ENCODE measurements at places on chromosomes 1 and 21. TPM values are rescaled to one million over a fixed set of nuclear protein-coding genes. Genes with fewer than 3 reads are reported as not detected.

- DNase-seq, result no peak
Observed at GRCh38 chr1:213884942-213885341, 102.8 kb upstream of the PROX1 start.

DNA sequence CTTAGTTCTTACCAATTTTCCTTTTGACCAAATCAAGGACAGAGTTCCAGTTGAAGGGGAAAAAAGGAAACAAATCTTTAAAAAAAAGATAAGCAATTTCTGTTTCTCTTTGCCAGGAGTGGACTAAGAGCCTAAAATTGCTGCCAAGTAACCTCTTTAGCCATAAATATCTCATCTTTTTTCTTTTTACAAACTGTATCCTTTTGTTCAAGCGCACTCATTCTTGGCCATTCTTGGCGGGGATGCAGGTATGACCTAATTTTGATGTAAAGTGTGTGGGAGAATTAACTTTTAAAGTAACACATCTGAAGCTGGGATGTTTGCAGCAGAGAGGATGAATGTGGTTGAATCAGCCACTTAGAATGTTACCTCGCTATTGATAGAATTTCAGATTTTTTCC, 13.4 kb upstream of the KIF1B start:
- no peak for DNase-seq

GRCh38 chr21:44887126-44887806, 13.8 kb upstream of the PTTG1IP start:
- DNase-seq, result no peak

GRCh38 chr1:102834688-102835320, 273.5 kb downstream of the COL11A1 start:
- no peak for DNase-seq

- no peak for DNase-seq
Observed at GRCh38 chr1:36339215-36339614, 15.8 kb upstream of the EVA1B start.

GRCh38 chr1:222061711-222062359, 319.9 kb upstream of the DUSP10 start:
- no peak for DNase-seq

DNA sequence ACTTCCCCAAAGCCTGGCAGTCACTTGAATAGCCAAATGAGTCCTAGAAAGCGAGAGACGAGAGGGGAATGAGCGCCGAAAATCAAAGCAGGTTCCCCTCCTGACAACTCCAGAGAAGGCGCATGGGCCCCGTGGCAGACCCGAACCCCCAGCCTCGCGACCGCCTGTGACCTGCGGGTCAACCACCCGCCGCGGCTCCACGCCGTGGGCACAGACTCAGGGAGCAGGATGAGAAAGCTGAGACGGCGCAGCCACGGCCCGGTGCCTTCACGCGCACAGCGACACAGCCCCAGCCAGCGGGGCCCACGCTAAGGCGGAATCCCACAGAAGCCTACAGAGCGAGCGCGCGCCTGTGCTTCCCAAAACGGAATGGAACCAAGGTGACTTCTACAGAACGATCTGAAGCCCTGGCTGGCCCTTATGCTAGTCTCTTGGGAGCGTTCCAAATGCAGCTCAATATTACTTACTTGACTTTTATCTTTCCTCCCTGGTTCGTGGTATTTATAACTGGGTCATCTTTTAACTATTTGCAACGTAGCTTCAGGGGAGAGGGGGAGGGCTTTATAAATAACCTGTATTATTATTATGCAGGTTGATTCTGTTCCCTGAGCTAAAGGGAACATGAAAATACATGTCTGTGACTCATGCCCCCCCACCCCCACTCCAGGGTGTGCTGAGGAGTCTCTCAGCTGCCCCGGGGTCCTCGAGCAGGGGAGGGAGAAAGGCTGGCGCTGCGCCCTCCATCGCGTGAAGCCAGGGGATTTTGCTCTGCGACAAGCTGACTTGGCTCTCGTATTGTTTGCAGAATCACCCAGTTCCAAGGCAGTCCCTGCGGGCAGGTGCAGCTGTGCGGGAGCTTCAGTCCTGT, 1.7 kb downstream of the TSPEAR start:
- DNase-seq, result peak; percentile 57

- DNase-seq, result no peak
Observed at GRCh38 chr1:24101796-24102586, 9.9 kb downstream of the MYOM3 start.

DNA sequence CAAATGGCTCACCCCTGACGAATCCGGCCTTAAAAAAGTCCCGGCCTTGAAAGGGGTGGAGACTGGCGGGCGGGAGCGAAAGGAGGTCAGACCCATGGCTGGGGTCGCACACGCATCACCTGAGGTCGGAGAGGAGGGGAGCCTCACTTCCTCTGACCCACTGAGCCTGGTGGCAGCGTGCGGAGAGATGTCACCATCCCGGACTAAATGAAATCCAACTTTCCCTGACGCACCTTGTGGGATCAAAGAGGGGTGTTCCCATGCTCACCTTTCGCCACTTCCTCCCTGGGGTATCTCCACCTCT, 709 bp upstream of the SLC41A1 start:
- no peak for DNase-seq

GRCh38 chr1:161115132-161115711, 2.6 kb downstream of the PFDN2 start:
- DNase-seq, result no peak

DNA sequence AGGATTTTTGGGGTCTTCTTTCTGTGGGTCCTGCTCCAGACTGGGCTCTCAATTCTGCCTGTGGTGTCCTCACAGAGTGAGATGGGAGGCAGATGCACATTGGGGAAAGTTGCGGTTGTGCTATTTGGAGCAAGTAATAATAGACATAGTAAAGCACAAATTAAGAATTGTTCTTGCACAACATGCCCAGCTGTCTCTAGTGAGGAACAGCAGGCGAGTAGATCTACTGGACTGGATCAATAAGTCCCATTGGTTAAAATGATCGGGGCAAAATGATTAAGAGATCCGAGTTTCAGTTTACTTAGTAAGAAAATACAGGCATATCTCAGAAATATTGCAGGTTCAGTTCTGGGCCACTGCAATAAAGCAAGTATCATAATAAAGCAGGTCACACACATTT, 448.3 kb upstream of the PROX1 start:
- no peak for DNase-seq

- peak; percentile 89 for DNase-seq
Observed at GRCh38 chr1:46223472-46223943, 20.4 kb downstream of the LURAP1 start.

- DNase-seq, result no peak
Observed at GRCh38 chr1:34050709-34051485, 114.1 kb downstream of the CSMD2 start.

DNA sequence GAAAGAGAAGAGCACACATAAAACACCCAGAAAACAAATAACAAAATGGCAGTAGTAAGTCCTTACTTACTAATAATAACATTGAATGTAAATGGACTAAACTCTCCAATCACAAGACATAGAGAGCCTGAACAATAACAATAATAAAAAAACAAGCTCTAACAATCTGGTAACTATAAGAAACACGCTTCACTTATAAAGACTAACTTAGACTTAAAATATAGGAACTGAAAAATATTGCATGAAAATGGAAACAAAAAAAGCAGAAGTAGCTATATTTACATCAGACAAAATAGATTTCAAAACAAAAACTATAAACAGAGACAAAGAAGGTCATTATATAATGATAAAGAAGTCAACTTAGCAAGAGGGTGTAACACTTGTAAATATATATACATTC, 83.1 kb upstream of the LYPLAL1 start:
- DNase-seq, result no peak

- peak; percentile 76 for DNase-seq
Observed at GRCh38 chr1:27097484-27097917, 57.4 kb downstream of the SLC9A1 start.

DNA sequence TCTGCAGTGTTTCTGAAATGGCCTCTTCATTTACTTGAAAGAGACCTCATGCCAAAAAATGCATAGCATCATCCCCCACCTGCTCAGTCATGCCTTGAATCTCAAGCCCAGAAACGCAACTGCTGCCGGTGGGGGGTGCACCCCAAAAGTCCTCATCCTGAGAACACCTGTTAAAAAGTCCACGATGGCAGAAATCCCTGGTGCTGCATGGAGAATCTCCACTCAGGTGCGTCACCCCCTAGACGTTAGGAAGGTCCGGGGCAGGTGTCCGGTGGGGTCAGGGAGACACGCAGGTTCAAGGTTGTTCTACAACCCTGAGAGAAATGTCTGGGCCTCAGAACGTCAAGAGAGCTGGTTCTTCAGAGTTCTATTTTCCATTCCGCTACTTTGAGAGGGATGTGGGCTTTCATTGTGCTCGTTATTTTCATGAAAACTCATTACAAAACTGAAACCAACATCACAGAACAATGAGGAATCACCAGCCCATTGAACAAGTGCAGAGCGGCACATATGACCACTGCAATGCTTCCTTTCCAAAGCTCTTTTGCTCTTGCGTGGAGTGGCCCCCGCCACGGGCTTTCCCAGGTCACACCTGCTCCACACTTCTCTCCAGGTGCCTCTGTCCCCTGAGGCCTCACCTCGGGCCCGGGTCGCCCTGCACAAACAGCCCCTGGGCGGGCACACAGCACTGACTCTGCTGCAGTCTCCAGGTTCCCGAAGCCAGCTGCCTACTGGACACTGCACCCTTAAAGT, 201.9 kb downstream of the TOMM20 start:
- no peak for DNase-seq

DNA sequence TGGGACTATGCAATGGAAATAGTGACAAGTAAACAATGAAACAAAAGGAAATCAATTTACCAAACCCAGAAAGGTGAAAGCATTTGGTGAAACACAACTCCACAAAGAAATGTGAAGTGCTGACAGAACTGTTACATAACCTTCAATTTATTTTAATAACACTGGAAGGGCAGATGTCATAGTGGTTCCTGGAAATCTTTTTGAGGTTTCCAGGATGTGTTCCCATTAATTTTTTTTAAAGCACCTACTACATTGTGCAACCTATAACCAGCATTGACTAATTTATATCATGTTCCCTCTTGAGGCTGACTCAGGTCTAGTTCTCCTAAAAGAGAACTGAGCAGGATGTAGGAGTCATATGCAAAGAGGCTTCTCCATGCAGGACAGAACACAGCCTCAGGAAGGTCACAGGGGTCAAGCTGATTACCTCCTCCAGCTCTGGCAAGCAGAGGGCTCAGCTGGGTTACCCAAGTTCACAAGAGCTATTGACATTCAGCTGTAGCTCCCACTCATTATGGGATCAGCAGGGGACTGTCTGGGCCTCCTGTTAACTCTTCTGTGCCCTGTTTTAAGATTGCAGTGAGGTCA, 157.1 kb upstream of the NRIP1 start:
- peak; percentile 23 for DNase-seq

DNA sequence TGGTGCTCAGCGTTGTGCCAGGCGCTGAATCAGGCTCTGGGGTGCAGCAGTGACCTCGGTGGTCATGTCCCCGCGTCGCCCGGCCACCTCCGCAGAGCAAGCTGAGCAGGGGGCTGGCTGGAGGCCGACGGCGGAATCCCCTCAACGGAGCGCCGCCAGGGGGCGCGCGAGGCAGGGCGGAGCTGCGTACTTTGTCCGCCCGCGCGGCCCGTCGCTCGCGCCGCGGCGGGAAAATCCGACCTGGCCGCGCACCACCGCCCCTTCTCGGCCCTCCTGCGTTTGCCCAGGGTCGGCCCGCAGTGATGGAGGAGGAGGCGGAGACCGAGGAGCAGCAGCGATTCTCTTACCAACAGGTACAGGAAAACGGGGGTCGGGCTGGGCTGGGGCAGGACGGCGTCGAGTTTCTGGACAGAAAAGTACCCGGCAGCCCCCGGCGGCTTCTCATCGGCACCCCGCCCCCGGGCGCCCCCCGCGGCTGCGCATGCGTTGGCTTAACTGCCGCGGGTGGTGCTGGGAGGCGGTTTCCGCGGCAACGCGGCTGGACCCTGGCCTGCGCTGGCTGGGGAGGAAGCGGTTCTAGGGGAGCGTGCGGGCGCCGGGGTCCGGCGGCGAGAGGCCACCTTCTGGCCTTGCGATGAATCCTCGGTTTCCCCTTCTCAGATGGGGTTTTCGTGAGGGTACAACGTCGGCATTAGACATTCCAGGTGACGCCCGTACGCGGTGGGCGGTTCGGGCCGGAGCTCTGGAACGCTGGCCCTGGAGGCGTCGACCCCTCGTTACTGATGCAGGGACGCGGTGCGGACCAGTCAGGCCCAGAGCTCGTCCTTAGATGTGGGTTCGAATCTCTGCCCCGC, at the start of gene CENPS:
Gene CENPS, plus strand, starts transcription at position 218 of the 854 bp plus-strand sequence. Its CDS starts 85 bp downstream, at position 303.
- DNase-seq, result peak; percentile 96

DNA sequence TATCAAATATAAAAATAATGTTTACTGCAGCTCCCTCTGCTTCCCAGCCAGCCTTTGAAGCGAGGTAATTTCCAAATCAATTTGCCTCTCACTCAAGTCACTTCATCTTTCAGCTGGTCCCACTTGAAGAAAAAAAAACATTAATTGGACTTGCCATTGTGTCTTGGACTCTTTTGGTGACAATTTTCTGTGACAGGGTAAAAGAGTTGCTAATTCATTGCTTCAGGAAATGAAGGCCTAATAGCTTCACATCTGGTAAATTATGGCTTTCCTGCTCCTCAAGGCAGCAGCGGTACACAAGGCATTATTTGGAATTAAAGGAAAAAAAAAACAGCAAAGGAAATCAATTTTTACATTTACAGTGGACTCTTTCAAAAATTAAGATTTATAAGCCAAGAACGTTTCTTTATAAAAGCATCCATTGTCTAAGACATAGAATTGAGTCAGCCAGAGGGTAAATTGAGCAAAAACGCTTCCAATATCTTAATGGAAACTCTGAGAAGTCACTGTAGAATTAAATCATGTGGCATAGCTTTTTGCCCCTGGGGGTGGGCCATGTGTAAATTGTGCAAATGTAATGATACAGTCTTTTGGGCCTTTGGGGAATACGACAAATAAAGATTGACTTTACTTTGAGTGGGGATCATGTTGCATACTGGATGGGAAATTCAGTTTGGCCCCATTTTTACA, 102.5 kb downstream of the LYPLAL1 start:
- no peak for DNase-seq

- peak; percentile 65 for DNase-seq
Observed at GRCh38 chr21:41712201-41712600, 54.7 kb downstream of the RIPK4 start.

The RCAN1 gene
- 6.9 TPM for total RNA-seq

The PLXNA2 gene
- total RNA-seq, result 2.3 TPM

The CR1L gene
- total RNA-seq, result not detected

The GBP7 gene
- not detected for total RNA-seq

The NOS1AP gene
- total RNA-seq, result 2.4 TPM

The ADGRL4 gene
- total RNA-seq, result 0.31 TPM

The FCER1A gene
- total RNA-seq, result not detected

The OR2T34 gene
- not detected for total RNA-seq

The PROX1 gene
- total RNA-seq, result 1.3 TPM

The LINGO4 gene
- not detected for total RNA-seq

The STUM gene
- 0.19 TPM for total RNA-seq

The AKR7A3 gene
- not detected for total RNA-seq

The PTGER3 gene
- total RNA-seq, result under 0.01 TPM

The SUSD4 gene
- total RNA-seq, result 3.5 TPM

The OR2T11 gene
- total RNA-seq, result not detected

The HSPA6 gene
- 0.09 TPM for total RNA-seq
